ENCODE measurements at places on chromosomes 3 and 15. TPM values are rescaled to one million over a fixed set of nuclear protein-coding genes. Genes with fewer than 3 reads are reported as not detected.

The CELSR3 gene
- 0.36 TPM for polyA plus RNA-seq

The CKMT1A gene
- polyA plus RNA-seq: 52.5 TPM

The AGBL1 gene
- 0.01 TPM for polyA plus RNA-seq

The MESP2 gene
- polyA plus RNA-seq: 0.75 TPM

The LIPC gene
- 0.04 TPM for polyA plus RNA-seq

The ARHGEF26 gene
- 7.1 TPM for polyA plus RNA-seq

The MYO5C gene
- 4.9 TPM for polyA plus RNA-seq

The NOX5 gene
- polyA plus RNA-seq: 0.29 TPM
